Osteocyte (in vitro differentiated cells): ENCODE measurements at places on chromosomes 12 and 14. TPM values are rescaled to one million over a fixed set of nuclear protein-coding genes. Genes with fewer than 3 reads are reported as not detected.

Gene GALNT6
- total RNA-seq = 0.71 and 0.94 TPM in 2 replicates

Gene PLA2G1B
- 0.67 and 1.2 TPM in 2 replicates for total RNA-seq

Gene CATSPERB
- not detected in 2 replicates for total RNA-seq

Gene RD3L
- not detected in 2 replicates for total RNA-seq

Gene POLE2
- 4.1 and 4.8 TPM in 2 replicates for total RNA-seq

Gene PPP1R36
- total RNA-seq = 1.3 and 2.1 TPM in 2 replicates

DNA sequence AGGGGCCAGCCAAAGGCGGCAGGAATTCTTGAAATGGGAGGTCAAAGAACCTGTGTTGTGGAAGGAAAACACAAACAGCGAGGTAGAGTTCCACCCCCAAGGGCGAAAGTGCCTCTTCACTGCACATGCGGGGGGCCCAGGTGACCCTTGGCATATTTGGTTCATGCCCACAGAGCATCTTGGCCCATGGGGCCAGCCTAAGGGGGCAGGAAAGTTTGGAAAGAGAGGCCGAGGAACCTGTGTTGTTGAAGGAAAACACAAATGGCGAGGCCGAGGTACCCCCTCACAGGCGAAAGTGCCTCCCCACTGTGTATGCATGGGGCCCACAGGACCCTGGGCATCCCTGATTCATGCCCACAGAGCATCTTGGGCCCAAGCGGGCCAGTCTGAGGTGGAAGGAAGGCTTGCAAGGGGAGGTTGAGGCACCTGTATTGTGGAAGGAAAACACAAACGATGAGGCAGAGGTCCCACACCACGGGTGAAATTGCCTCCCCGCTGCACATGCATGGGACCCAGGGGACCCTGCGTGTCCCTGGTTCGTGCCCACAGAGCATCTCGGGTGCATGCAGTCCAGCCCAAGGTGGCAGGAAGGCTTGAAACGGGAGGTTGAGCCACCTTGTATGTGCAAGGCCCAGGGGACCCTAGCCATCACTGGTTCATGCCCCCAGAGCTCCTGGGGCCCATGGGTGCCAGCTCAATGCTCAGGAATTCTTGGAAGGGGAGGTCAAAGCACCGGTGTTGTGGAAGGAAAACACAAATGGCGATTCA lies 384.1 kb downstream of the ALG10 start:
- peak; percentile 76 for DNase-seq
- no peak overlapping the region for H3K4me3 ChIP-seq
- peaks cover 6% of the 10 kb centered on the region for H3K36me3 ChIP-seq
- no peaks in the 10 kb centered on the region for H3K27me3 ChIP-seq

- no peaks in the 10 kb centered on the region for H3K27me3 ChIP-seq
- H3K4me1 ChIP-seq = peaks cover 11% of the 10 kb centered on the region
- DNase-seq = no peak
- peak overlapping the region; percentile 33 for H3K27ac ChIP-seq
- peaks cover 15% of the 10 kb centered on the region for H3K36me3 ChIP-seq
Measured at GRCh38 chr12:110223777-110224378, 57.2 kb upstream of the ATP2A2 start.

GRCh38 chr12:110657747-110658146 lies 31.2 kb downstream of the HVCN1 start:
- no peak overlapping the region for H3K4me3 ChIP-seq
- H3K27me3 ChIP-seq = peaks cover 4% of the 10 kb centered on the region
- H3K4me1 ChIP-seq = no peaks in the 10 kb centered on the region
- peaks cover 2% of the 10 kb centered on the region for H3K36me3 ChIP-seq
- no peak overlapping the region for H3K27ac ChIP-seq
- no peak for DNase-seq
